Left lobe of liver (tissue), 2 donors: ENCODE measurements at places on chromosomes 6 and 20. TPM values are rescaled to one million over a fixed set of nuclear protein-coding genes. Genes with fewer than 3 reads are reported as not detected.

- no peak for DNase-seq
Observed at GRCh38 chr6:53805725-53806124, 10.9 kb downstream of the LRRC1 start.

GRCh38 chr6:56407883-56408410, 160.6 kb upstream of the COL21A1 start:
- DNase-seq, result no peak

DNA sequence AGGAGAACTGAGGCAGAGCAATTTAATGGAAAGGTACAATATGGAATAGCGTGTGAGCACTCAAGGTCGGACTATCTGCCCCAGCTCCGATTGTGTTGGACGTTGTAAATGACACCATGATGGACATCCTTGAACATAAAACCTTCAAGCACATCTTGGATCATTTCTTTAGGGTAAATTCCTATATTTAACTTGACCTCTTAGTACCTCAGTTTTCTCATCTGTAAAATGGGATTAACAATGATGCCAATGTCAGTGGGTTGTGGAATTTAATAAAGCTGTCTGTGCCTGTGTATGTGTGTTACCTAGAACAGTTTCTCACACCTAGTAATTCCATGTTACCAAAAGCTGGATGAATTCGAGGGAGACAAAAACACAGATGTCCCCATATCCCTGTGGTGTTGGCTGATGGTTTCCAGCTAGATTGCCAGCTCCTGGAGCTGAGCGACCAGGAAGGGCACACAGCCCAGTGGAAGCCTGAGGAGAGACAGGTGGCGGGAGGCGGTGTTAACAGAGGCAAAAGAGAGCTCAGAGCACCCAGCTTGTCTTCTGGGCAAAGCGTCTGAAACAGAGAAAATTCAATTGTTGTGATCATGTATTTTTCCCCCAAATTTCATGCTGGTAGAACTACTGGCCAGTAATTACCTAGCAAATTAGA, 32.6 kb downstream of the MDFI start:
- DNase-seq, result no peak

- DNase-seq, result no peak
Observed at GRCh38 chr20:48550814-48551213, 277.0 kb downstream of the PREX1 start.

DNA sequence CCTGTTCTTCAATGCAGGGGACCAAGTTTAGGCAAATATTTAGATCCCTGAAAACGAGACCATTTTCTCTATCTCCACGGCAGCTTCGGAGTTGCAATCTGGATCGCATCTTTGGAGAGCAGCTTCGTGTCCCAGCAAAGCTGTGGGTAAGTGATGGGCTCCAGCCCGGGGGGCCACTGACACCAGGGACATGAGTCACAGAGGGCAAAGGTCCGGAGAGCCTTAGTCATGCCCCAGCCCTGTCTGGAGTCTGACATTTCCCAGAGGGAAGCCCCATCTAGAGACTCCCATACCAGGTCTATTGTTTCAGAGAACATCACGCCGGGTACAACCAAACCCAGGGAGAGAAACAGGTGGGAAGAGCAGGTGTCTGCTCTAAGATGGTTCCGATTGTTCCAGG, 95.9 kb downstream of the NFATC2 start:
- no peak for DNase-seq

- no peak for DNase-seq
Observed at GRCh38 chr6:22821664-22822320, 252.4 kb downstream of the HDGFL1 start.

DNA sequence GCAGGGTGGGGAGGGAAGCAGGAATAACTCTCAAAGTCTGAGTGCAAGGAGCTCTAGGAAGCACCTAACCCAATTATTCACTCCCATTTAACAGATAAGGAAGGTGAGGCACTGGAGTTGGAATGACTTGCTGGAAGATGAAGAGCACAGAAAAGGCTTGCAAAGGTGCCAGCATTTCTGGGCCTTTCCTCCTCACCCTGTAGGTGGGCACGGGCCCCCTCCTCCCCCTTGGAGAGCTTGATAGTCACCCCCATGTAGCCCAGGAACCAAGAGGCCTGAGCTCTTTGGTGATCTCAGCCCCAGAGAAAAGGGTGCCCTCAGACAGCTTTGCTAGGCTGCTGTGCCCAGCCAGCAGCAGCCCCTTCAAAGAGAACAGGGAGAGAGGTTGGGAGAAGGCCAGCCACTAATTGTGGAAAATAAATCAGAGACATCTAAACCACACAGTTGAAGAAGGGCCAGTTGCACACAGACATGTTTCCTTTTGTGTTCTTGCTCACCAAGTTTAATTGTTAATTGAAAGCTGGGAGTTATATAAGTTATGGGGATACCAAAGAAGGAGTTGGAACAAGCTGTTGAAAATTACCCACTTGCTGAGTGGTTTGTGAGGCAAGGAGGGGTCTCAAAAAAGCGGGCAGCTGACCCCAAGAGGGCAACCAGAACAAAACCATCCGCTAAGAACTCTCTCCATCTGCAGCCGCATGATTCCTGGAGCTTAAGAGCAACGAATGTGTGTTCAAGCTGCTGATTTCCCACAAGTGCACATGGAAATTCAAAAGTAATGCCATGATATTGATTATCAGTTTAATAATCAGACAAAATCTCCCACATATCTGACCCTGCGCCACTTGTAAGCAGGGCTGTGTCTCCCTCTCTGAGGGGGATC, 77.0 kb downstream of the MRPL14 start:
- DNase-seq, result no peak

GRCh38 chr6:153858529-153858928, 180.5 kb upstream of the OPRM1 start:
- DNase-seq, result no peak

- DNase-seq, result no peak
Observed at GRCh38 chr6:164230259-164230658, 815.7 kb downstream of the QKI start.

GRCh38 chr6:13454286-13455221, 32.8 kb downstream of the GFOD1 start:
- peak; percentile 47 for DNase-seq

Gene WFDC5
- total RNA-seq, result not detected

Gene LAMP5
- not detected for total RNA-seq

Gene WFDC10B
- not detected for total RNA-seq

Gene LTA
- total RNA-seq, result 0.93 TPM

Gene SEC63
- total RNA-seq, result 77.3 TPM

Gene BTNL2
- not detected for total RNA-seq

Gene CLIC5
- total RNA-seq, result 0.28 TPM

Gene C6orf118
- total RNA-seq, result not detected

Gene TNF
- total RNA-seq, result 0.68 TPM

Gene OR2H1
- not detected for total RNA-seq

Gene SAMD10
- 3.5 TPM for total RNA-seq

Gene SPATA25
- 4.2 TPM for total RNA-seq

Gene JAG1
- 4.3 TPM for total RNA-seq
